ENCODE measurements at places on chromosomes 13 and 19.

DNA sequence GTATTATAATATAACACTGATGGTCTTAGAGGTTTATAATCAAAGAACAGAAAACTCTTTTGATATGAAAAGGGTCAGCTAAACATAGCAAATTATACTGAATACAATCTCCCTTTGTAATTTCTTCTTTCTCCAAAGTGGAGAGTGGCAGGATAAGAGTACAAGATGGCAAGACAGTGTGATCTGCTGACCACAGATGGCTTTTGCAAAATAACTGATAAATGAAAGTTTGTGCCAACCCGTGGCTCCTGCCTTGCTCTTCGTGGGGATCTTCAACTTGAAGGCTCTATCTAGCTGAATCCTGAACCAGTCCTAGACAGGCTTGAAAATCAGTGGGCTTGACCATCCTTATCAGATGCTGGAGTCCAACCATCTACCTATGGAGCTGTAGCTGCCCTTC is 185.7 kb downstream of the VWA8 start:
- no peak for DNase-seq

DNA sequence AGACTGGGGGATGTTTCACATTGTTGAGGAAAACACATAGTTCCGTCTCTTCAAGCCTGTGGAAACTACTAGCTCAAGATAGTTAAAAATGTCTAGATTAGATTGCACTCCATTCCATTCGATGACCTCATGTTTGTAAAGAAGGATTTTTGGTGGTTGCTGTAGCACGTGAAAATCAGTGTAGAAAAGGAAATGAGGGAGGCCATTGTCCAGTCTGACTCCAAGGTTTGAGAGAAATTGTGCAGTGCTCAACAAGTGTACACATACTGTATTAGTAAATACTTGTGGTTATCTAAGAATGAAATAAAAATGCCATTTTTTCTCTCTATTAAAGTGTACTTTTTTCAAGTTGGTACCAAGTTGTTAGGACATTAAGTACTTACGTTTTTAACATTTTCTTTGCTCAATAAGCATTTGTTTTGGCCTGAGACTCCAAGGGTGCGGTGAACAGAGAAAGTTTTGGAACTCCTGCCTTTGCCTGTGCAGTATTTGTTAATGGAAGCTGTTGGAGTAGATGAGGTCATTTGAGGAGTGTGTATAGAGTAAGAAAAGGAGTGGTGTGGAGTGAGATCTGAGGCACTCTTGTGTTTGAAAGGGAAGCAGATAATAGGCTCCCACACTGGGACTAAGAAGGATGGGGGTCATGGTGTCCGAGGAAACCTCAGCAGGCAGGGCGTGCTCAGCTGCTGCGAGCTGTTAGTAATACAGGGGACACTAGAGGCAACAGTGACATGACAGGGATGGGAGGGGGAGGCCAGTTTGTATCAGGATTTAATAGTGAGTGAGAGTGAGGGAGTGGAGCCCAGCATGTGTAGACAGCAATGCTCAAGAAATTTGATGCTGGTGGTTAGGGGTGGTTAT is 4.4 kb downstream of the WASF3 start:
- DNase-seq: no peak

- no peak for DNase-seq
Measured at GRCh38 chr13:105272660-105273631, 1262.5 kb downstream of the EFNB2 start.

DNA sequence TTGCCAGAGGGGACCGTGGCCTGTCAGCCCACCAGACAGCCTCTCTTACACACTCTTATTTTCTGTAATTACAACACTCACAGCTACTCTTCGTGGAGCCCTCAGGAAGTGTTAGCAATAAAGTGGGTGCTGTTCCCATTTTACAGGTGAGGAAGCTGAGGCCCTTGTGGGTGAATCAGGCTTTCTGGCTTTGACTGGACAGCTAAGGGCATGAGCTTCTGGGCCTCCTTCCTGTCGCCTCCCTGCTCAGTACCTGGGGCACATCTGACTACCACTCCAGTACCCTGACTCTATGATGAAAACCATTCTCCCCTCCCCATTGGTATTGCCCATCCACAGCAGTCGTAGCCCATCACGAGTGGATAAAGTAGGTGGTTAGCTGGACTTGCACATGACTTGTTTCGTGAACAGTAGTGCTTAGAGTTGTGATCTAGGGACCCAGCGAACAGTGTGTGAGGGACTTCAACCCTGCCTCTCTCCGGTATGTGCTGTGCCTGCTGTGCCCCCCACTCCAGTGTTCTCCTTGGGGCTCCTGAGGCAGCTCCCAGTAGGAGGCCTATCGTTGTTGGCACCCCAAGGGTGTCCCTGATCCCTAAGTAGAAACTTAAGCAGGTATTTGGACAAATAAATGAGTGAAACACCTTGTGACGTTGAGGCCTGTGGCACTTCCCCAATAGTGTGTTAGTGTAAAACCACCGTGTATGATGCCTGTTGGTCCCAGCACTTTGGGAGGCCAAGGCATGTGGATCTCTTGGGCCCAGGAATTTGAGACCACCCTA is 38.6 kb downstream of the GATAD2A start:
- no peak for DNase-seq

- peak; percentile 72 for DNase-seq
Measured at GRCh38 chr13:38582133-38582532, 104.7 kb upstream of the FREM2 start.

DNA sequence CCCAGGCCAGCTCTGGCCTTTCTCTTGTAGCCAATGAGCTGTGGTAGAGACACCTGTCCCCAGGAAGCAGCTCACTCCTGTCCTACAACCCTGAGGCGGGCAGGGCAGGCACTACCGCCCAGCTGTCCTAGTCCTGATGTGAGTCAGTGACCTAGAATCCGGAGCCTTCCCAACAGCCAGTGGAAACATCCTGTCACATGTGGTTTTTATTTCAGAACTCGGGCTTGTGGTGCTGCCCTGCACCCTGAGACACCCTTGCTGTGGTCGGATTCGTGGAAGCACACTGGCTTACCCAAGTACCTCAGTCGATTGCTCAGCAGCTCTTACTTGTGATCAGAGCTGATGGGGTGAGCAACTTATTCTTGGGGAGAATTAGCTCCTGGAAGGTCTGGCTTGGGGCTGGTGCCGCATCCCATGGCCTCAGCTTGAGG is 83.6 kb upstream of the ARHGEF7 start:
- no peak for DNase-seq
